Myometrial cell (primary cell): ENCODE measurements at places on chromosomes 1 and 21. TPM values are rescaled to one million over a fixed set of nuclear protein-coding genes. Genes with fewer than 3 reads are reported as not detected.

Gene AGO1
- total RNA-seq, result 16.5 and 25.9 TPM in 2 replicates

Gene CENPF
- total RNA-seq, result 18.2 and 36.0 TPM in 2 replicates

Gene TBX19
- 0.29 and 1.1 TPM in 2 replicates for total RNA-seq

Gene TRNP1
- 119 and 188 TPM in 2 replicates for total RNA-seq

Gene MYBPHL
- not detected in 2 replicates for total RNA-seq

Gene NR1I3
- not detected in 2 replicates for total RNA-seq

Gene TLCD4
- total RNA-seq, result under 0.01 TPM in 1 of 2 replicates, not detected in the other

Gene CFAP141
- not detected in 2 replicates for total RNA-seq

Gene BROX
- 45.0 and 56.9 TPM in 2 replicates for total RNA-seq

Gene TRAF3IP3
- not detected in 2 replicates for total RNA-seq

Gene CLEC20A
- total RNA-seq, result 1.4 TPM in 1 of 2 replicates, not detected in the other

Gene TTF2
- 8.4 and 10.3 TPM in 2 replicates for total RNA-seq

Gene TMEM82
- total RNA-seq, result not detected in 2 replicates

Gene LINGO4
- total RNA-seq, result not detected in 2 replicates

Gene DMBX1
- not detected in 2 replicates for total RNA-seq

Gene GUK1
- 404 and 525 TPM in 2 replicates for total RNA-seq

Gene TFB2M
- 13.0 and 13.6 TPM in 2 replicates for total RNA-seq

Gene KRTAP19-3
- not detected in 2 replicates for total RNA-seq

Gene PDPN
- total RNA-seq, result 2.5 and 4.6 TPM in 2 replicates
